ENCODE measurements at places on chromosomes 6 and 20.

- no peak for DNase-seq
Measured at GRCh38 chr6:85455471-85456026, 5.7 kb downstream of the NT5E start.

DNA sequence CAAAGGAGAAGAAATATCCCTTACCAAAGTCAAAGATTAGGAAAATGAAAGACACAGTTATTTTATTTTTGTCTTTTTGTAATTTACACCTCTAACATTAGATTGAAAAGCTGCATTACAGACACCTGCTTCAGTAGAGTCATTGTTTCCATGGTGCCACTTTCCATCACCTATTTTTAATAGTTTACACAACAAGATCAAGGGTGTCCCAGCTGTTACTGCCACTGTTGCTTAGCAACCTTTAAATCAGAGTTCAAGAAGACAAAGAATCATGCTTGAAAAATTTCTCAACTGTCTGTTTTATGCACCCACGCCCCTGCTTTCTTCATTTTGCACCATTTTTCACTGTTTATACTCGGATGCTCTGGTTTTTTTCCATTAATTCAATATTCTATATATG, 668.2 kb upstream of the GJE1 start:
- DNase-seq: peak; percentile 76

- no peak for DNase-seq
Measured at GRCh38 chr6:45377043-45377553, 636 bp downstream of the SUPT3H start.

- DNase-seq: no peak
Measured at GRCh38 chr6:3884007-3884745, 35.0 kb downstream of the FAM50B start.

GRCh38 chr6:158498362-158498761, 61.5 kb upstream of the TMEM181 start:
- DNase-seq: no peak

DNA sequence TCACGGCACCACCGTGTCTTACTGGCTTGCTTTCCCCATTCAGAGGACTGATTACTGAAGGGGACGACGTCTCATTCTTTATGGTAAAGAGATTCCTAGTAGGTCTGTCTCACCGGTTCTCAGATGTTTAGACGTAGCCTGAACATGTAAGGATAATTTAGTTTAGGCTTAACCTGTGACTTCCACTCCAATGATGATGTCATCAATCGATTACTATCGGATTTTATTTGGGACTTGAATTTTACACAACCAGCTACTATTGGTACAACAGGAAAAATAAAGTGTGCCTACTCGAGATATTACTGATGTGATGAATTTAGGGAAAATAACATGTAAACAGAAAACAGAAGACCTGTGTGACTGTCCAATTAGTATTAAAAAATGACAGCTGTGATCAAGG, 4.5 kb upstream of the SSR1 start:
- no peak for DNase-seq

GRCh38 chr20:37305079-37305478, 15.6 kb downstream of the MANBAL start:
- no peak for DNase-seq

DNA sequence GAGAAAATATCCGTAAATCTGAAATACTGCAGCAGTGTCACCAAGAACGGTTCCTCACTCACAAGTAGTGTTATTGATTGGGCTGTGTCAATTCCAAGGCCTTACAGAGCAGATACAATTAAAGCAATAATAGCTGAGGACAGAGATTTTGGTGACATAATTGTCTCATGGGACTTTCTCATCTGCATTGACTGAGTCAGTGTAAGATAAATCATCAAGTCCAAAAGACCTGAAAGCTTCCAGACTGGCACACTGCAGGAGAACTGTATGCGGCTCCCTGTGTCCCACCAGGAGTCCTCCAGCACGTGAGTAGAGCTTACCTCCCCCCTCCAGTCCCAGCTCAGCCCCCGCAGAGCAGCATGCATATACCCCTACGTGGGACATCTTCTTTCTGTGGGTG, 655.2 kb upstream of the ARID1B start:
- DNase-seq: no peak

GRCh38 chr6:29675561-29675960, 5.4 kb downstream of the ZFP57 start:
- no peak for DNase-seq

GRCh38 chr6:40387127-40387870, 199.9 kb downstream of the LRFN2 start:
- DNase-seq: no peak

Data from NCI-H510A (cell line).